Cerebellar cortex (tissue), 1 donor: ENCODE measurements at places on chromosomes 13 and 19.

- no peak for DNase-seq
These were observed 135.8 kb downstream of the RXFP2 start for GRCh38 chr13:31875134-31875533.

GRCh38 chr13:110308656-110309359, 1.7 kb downstream of the COL4A2 start:
- no peak for DNase-seq

GRCh38 chr19:2507109-2507508, 31.2 kb downstream of the GADD45B start:
- no peak for DNase-seq

DNA sequence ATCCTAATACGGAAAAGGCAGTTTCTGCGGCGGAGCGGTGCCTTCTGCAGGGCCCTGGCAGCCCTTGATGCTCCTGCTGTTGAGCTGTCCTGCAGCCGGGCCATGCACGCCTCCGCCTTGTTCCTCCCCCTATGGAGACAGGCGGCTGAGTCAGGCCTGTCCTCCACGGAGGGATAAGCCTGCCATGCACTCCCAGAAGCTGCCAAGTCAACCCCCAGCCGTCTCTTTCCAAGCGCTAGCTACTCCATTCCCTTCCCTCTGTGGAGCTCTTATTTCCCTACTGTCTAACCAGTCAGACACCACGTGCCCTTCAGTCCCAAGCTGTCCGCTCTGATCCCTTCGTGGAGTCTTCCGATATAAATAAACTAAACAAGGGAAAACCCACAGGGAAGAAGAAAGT, 197.0 kb downstream of the COL4A1 start:
- DNase-seq: peak; percentile 13

GRCh38 chr13:24605923-24606372, 74.3 kb upstream of the ATP12A start:
- DNase-seq: no peak

GRCh38 chr13:37382146-37382545, 216.4 kb downstream of the POSTN start:
- no peak for DNase-seq

DNA sequence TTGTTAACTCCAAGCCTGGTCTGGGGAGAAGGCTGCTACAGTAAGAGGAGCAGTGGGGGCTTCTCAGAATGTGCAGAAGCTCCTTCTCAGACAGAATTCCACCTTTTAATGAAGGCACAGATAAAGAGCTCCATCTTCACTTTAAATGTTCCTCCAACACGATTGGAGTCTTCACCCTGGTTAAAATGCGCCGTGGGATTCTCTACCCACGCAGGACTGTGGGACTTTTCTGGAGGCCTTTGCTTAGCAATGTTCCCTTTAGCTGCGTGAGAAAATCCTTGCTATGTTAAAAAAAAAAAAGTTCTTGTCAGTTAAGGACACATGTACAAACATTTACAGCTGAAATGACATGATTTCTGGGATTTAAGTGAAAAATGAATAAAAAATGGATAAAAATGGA, 546.3 kb downstream of the MYO16 start:
- DNase-seq: no peak

DNA sequence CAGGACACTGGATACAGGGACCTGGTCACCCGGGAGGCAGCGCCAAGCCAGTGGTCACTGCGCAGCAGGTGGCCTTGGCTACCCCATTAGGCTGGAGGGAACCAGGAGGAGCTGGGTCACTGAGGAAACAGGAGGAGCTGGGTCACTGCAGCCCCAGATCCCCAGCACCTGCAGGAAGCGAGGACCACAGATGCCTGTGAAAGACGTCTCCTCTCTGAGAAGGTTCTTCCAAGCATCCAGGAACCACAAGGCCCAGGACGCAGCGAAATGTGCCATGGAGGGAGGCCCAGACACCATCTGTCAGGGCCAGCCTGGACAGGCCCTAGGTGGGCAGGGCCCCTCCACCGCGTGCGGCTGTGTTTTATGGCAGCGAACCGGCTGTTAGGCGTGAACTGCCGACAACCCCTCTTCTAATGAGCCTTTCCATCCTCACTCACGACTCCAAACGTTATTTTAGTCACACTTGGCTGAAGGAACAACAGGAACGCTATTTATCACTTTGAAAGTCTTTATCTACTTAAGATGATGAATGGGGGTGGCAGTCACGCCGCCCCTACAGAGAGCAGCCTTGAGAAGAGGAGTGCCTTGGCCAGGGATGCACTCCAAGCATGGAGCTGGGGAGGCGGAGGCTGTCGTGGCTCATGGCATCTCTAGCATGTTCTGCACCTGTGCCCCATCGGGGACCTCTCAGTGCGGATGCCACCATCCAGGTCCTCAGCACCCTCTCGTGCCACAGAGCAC, 53.3 kb downstream of the CEBPG start:
- peak; percentile 60 for DNase-seq

GRCh38 chr19:35693835-35694599, 10.3 kb upstream of the ZBTB32 start:
- peak; percentile 93 for DNase-seq

GRCh38 chr13:87537951-87538350, 133.2 kb upstream of the SLITRK5 start:
- DNase-seq: no peak

GRCh38 chr19:41991025-41991424, 3.0 kb downstream of the ATP1A3 start:
- peak; percentile 13 for DNase-seq

DNA sequence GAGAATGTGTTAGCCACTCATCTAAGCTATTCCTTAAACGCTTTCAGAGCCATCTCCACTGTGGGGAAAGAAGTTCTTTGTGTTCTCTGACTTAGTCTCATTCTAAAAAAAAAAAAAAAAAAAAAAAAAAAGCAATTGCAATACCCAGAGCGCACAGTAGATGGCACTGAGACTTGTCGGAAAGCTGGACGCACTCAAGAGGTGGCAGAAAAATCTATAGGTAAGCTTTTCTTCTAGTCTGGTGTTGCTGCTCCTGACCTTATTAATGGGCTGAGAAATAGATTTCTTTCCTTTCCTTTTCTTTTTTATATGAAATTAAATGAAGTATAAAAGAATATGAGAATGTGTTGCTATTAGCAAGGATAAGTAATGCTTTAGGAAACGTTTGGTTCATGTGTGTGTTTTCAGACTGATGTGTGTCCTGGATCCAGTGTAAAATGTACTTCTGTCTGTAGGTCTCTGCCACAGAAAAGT, 4.7 kb upstream of the GJB2 start:
- peak; percentile 51 for DNase-seq

DNA sequence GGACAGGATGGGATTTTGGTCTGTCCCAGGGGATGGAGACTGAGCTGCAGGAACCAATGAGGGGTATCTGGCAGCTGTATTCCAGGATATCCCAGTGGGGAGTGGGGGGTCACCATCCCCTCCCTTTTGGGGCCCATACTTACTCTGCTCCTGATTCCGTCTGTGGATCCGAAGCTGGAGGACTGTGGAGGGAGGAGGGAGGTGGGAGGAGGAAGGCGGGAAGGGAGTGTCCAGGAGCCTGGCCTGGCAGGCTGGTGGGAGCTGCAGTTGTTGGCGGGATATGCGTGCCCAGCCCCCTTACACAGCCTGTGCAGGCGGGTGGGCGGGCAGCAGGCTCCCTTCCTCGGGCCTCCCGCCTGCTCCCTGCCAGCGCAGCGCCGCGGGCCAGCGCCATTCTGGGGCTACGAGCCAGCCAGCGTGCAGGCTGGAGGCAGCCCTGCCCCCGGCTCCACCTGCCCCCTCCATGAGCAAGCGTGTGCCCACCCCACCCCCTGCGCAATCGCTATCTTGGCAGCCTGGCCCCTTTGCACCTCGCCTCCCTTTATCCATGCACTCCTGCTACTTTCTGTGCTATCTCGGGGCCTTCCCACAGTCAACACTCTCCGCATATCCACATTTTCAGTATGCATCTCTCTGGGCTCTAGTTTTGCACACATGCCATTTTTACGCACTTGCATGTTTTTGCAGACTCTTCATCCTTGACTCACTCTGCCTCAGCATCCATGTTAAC, 2.8 kb downstream of the MAMSTR start:
- peak; percentile 75 for DNase-seq

GRCh38 chr13:90360785-90361184, 986.7 kb upstream of the MIR17HG start:
- no peak for DNase-seq

DNA sequence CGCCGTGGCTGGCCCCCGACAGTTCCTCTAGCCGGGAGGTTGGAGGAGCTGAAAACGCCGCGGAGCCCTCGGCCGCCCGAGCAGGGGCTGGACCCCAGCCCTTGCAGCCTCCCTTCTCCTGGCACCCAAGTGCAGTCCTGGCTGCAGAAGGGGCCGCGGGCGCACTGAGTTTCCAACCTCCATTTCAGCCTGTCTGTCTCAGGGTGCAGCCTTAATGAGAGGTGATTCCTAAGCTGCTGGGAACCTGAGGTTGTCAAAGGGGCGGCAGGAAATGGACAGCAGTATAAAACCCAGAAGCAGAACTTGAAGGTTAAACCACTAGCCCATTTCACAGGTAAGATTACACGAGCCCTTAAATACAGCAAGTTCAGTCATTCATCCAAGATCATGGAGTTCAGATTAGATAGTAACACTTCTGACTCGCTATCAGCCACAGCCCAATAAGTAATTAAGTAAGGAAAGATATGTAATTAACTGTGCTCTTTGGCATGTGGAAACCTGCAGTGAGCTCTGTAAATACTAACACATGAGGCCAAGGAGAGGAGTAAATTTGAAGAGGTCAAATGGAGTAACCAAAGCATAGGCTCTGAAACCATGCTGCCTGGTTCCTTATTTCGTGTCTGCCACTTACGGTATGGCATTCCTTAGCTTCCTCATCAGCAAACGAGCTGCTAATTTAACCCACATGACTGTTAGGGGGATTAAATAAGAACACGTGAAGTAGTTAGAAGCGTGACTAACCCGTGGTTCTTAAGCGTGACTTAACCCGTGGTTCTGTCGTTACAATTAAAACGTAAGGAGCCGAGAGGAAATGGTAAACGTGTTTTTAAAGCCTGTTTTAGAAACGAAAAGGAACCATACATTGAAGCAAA, 686 bp downstream of the SETDB2 start:
- DNase-seq: peak; percentile 92

DNA sequence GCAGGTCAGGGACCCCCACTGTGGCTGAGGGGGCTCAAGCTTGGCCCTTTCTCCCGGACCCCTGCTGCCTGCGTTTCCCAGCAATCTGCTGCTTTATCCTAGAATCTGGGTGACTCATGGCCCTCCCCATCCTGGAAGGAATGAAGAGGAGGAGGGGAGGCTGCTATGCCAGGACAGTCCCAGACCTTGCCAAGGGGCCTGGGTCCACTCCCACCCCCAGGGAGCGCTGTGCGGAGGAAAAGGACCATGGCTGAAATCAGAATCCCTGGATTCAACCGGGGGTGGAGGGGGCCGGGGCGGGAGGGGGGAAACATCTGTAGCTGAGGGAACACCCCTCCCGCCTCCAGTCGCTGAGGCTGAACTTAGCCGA, 20.5 kb downstream of the ZNF114 start:
- peak; percentile 44 for DNase-seq

DNA sequence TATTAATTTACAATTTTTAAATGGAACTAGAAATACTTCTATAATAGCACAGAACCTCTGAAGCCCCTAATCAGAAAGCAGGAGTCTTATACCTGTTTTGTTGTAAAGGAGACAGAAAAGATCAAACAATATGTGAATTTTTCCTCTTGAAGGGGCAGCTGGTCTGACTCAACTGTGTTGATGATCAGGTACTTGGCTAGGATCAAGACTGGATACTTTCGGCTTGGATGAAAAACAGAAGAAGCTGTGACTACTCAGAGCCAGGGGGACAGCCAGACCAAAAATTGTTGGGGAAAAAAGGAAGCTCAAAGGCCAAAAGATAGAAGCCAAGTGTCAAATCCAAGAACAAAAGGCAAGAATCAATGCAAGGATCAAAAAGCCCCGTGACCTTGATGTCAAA, 195.6 kb downstream of the KCTD12 start:
- DNase-seq: no peak

DNA sequence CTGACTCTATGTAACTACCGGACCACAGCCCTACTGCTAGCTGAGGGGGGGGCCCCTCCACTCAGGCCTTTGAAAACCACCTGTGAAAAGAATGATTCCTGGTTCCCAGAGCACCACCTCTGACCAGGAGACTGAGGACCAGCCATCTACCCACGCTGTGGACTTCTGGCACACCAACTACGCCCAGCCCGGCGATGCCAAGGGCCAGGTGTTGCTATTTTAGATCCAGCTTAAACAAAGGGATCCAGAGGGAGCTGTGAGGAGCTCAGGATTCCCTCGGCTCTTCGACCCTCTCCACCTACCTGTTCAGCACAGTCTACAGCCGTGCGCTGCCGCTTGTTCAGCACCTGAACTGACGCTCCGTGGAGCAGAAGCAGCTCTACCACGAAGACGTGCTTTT, 23.0 kb downstream of the PDCD5 start:
- no peak for DNase-seq

GRCh38 chr19:16019691-16020448, 56.4 kb upstream of the TPM4 start:
- DNase-seq: no peak

DNA sequence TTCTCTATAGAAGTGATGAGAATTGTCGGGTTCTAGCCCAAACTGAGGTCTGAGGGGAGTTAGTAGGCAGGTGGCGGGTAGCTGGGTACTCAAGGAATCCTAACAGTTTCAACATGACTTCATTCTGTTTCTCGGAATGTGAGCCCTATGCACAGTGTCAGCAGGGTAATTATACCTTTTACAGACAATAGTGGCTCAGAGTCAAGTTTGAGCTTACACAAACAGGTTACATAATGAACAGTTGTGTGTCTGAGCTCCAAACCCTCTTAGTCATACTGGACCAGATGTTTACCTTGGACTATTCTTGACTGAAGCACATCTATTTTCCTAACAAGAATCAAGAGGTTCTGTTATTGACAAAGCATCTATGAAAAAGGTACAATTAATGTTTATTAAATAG, 1066.7 kb upstream of the PCDH20 start:
- DNase-seq: no peak

DNA sequence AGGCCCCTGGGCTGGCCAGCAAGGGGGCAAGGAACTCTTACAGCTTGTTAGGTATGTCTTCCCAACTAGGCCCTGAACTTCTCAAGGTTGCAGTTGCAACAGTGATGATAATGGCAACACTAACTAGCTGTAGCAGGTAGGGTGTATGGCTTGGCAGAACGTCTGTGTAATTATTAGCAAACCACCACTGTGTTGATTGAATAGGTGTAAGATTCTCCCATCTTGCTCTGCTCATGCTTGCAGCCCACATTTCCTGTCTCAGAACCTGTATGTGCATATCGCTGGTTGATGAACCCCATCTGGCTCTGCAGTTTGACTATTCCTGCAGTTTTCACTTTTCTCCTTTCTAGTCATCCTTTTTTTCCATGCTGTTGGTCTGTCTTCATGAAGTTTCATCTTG, 178.8 kb downstream of the KATNAL1 start:
- DNase-seq: no peak

DNA sequence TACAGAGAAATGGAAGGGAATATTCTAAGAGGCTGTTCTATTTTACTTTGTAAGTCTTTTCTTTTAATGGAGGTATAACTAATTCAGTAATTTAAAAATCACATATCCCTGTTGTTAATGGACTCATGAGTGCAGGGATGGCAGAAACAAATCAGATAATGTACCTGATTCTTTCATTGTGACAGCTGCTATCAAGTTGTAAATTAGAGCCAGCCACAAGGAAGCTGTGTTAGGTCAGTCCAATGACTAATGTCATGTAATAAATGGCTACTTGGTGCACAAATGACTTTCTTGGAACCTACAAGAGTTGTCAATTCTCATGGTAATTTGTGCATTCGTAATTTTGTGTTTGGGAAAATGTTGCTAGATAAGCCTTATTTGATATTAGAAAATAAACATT, 446.4 kb downstream of the DCT start:
- DNase-seq: no peak
